ENCODE measurements at places on chromosomes 5 and 9.

DNA sequence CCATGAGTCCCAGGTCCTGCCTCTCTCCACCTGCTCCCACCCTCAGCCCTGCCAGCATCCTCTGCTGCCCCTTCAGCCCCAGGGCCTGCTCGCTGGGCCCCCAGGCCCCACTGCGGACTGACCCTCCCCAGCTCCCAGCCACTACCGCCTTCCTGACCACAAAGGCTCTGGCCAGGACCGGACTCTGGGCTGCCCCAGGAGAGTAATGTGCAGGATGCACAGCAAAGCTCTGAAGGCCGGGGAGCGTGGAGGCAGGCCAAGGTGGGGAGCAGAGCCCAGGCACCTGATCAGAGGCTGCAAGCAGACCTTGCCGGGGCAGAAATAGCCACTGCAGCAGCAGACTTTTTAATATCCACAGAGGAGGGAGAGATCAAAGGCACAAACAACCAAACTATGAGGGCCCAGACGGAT lies 27.9 kb downstream of the IPPK start:
- DNase-seq, result no peak

GRCh38 chr9:86585422-86586143 lies 231.4 kb upstream of the TUT7 start:
- no peak for DNase-seq

DNA sequence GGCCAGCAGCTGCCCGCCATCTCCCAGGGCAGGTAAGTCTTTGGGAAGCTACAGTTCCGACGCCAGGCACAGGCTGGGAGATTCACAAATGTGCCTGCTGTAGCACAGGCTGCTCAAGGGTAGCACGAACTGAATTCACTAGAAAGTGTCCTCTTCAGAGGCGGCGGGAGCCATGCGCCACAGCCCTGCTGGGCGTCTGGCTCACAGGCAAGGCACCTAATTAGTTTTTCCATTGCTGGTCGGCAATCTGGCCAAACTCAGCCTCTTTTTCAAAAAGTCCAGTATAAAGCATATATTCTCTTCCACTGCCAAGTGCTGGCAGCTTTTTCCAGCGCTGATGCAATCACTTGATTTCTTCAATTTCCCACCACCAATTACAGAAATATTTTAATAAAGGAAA lies 128.9 kb upstream of the RAPGEF1 start:
- DNase-seq, result no peak

DNA sequence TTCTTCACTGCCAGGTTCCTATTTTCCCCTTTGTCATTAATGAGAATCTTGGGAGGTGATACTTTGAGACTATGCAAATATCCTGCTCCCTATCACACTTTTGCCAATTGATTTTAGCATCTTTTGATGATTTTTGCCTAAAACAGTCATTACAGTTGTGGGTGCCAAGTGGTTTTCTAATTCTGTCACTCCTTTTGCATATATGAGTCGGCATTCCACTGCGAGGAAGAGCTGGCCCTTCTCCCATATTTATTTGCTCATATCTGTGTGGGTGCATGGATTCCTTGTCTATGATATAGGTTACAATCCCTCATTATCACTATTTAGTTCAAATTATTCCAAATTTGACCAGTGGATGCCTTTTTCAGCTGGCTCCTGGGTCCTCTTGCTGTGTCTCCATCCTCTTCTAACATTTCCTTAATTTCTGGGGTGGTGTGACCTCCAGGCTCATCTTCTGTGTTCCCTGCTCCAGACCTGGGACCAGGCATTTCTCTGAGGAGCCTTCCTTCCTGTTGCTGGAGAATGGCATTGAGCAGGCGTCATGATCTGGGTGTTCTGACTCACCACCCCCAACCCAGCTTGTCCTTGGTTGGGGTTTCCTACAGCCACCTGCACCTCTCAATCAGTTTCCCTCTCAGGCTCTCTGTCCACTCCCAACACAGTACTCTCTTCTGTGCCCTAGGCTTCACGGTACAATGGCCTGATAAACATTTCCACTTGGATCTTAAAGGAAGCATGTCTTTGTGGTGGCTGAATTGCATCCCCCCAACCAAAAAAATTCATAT lies 106.7 kb downstream of the NXNL2 start:
- no peak for DNase-seq

DNA sequence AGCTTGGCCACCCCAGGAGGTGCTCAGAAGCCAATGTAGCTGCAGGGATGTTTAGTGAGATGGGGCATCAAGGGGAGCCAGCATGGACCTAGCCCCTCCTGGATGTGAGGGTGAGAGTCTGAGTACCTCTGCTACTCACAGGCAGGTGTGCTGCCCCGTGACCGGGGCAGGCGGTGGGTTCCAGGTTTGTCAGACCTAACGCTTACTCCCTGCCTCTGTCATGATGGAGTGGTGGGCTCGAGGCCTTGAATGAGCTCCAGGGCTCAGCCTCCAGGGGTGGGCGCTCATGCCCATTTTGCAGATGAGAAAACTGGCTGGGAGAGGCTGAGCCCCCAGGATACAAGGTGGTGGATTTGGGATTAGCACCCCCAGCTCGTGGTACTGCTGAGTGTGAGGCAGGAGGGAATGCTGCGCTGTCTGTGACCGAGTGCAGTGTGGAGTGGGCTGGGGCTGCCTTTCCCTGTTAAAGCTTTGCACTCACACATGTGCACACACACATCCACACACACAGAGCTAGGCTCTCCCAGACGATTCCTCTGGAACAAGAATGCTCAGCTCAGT lies 1.5 kb downstream of the RXRA start:
- no peak for DNase-seq

DNA sequence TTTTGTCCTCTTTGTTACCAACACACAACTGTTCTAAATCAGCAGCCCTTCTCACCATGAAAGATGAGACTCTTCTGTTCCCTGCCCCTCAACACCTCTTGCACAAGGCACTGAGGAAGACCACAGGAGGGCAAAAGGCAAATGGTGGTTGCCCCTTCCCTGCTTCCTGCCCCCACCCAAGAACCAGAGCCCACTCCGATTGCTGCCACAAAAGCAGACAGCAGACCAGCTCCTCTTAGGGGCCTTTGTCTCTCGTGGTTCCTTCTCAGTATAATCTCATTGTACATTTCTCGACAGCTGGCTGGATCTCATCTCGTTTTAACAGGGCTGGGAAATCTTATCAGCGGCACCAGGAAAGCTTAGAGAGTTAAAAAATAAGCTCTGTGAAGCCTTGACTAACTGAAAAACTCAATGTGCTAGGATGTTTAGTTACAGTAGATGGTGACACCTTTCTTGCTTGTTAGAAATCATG lies 1.1 kb downstream of the MVB12B start:
- no peak for DNase-seq

DNA sequence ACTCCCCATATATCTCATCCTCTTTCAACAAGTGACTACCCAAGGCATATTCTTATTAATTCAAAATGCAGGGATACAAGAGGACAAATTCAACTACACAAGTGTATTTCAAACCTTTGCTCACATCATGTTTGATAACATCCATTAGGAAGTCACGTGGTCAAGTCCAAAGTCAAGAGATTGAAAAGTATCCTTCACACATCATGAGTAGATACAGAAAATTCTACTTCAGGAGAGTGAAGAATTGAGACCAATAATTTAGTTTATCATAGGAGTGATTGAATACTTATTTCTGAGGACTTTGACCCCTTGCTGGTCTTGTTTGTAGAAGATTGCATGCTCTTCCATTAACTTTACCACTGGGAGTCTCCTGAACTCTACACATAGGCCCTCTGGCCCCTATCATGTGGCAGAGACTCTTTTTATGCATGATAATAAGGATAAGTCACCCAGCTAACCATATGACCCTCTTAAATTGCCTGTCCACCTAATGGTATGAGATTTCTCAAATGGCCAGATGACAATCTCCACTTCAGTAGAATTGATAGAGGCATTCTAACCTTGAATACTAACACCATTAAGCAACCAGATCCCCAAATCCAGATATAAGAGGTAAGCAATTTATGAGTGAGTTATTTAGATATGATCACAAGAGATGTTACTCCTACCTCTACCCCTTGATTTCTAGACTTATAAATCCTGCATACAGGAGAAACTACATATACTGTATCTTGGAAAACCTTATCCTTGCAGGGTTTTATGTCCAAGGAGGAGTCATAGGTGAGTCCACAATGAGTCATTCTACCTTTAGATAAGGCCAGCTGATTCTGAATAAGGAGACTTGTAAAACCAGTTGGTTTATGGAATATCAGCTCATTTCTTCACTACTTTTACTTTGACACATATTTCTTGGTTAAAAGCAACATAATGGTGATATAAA lies 26.6 kb upstream of the SLC46A2 start:
- no peak for DNase-seq

GRCh38 chr9:95584176-95584575 lies 67.4 kb upstream of the PTCH1 start:
- DNase-seq, result no peak

DNA sequence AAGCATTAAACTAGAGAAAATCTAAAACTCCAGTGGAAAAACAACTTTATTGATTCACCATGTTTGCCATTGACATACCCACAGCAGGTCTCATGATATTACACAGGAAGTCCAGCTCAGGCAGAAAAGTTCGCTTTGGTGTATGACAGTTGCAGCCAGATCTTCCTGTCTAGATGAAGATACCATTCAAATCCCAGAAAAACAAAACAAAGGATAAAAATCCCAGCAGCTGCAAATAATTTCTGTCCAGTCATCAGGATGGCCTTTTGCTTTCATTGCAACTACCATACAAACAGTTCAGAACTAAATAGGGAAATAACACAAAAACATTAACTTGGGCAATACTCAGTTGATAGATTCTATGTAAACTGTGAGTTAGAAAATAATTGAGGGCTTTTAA lies 136.0 kb upstream of the NREP start:
- DNase-seq, result no peak

DNA sequence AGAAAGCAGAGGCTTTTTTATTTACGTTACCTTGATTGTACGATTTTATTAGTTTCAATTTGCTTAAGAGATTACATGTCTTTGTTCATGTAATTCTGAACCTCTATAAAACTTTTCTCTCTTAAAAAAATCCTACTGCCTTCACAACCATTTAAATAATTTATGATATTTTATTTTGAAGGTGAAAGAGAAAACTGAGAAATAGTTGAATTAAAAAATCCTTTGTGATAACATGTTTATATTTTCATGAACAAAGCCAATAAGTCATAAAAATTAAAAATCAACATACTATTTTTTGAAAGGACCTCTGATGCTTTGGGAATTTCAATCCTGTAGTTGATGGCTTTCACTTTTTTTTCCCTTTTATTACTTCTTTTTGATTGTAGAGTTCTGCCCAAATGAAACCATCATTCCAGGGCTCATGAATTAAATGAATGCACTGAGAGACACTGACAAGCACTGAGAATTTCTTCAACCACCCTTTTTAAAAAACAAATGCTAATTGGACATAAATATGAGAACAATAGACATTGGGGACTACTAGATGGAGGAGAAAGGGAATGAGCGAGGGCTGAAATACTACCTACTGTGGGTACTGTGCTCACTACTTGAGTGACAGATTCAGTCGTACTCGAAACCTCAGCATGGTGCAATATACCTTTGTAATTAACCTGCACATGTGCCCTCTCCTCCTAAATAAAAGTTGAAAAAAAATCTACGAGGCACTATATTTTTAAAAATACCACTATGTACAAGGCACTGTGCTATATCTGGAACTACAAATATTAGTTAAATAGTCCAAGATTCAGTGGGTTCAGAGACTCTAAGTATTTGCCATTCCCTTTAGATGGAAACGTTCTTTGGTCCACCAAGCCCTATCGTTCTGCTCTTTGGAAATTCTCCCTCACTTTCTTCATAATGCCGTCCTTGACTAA lies 5.9 kb downstream of the CDKN2A start:
- no peak for DNase-seq

DNA sequence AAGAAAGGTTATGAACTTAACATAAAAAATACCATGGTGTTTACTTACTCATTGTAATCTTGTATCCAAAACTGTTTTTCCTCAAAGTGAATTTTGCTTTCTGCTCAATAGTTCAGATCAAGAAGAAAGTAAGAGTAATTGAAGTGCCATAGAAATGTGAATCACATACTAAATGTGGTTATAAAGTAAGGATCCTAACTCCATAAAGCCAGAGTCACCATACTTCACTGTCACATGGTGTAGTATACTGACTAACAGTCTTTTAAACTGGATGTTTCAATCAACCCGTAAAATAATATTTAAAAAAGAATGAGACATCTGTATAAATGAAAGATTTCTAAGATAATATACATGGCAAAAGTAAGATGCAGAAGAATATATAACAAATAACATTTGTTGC lies 72.1 kb downstream of the NIPBL start:
- DNase-seq, result no peak

GRCh38 chr5:159673538-159673937 lies 242.7 kb upstream of the ADRA1B start:
- no peak for DNase-seq

- no peak for DNase-seq
Measured at GRCh38 chr5:69046375-69046957, 47.3 kb upstream of the SLC30A5 start.

DNA sequence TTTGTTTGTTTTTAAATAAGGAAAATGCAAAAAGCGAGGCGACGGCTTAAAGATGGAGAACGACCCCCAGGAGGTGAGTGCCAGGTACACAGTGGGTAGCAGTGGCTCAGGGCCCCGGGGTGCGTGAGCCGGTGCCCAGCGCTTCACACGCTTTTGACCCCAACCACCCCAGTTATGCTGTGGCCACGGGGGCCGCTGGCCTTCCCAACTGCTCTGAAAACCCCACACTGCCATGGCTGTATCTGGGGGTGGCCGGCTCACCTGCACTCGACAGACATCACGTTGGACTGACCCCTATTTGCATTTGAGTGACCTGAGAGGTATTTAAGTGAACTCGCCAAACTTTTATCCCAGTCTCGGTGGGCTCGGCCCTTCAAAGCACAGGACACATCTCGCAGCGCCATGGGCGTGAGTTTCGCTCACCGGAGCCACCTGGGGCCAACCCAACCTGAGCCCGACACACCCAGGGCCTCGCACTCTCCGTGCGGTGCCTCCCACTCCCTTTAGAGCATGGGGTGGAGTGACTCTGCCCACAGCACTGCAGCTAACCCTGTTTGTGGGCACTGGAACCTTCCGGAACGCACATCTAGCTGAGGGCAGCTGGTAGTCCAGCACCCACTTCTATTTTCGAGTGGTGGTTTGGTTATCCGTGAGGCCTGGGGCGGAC lies 13.7 kb upstream of the AJM1 start:
- DNase-seq, result no peak

- no peak for DNase-seq
Measured at GRCh38 chr5:66840511-66841013, 244.4 kb downstream of the MAST4 start.

- DNase-seq, result no peak
Measured at GRCh38 chr5:178269499-178269898, 36.9 kb upstream of the PHYKPL start.

GRCh38 chr9:83209188-83209731 lies 146.3 kb upstream of the RASEF start:
- no peak for DNase-seq

GRCh38 chr9:88072831-88073375 lies 65.4 kb downstream of the SPATA31C2 start:
- DNase-seq, result no peak

GRCh38 chr5:167851416-167851815 lies 440.0 kb upstream of the WWC1 start:
- DNase-seq, result no peak

GRCh38 chr9:5608298-5609225 lies 20.3 kb upstream of the RIC1 start:
- no peak for DNase-seq

GRCh38 chr5:68465133-68465532 lies 249.6 kb downstream of the PIK3R1 start:
- DNase-seq, result no peak
